ENCODE measurements at places on chromosomes 6 and 20. TPM values are rescaled to one million over a fixed set of nuclear protein-coding genes. Genes with fewer than 3 reads are reported as not detected.

GRCh38 chr6:12927746-12928145 is 211.2 kb downstream of the PHACTR1 start:
- no peak for DNase-seq

DNA sequence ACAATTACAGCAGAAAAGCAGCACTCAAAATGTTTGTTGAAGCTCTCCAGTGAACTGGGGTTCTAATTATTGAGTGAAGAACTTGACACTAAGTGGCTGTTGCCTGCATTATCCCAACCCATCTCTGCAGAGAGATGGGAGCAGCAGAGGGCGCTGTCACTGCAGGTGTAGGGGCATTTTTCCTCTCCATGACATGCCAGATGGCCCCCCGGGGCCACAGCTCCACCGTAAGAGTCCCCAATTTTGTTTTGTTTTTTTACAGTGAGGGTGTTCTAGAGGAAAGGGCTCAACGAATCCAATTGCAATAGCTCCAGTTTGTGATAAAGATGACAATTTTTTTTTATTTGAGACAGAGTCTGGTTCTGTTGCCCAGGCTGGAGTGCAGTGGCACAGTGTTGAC is 1.9 kb upstream of the FUCA2 start:
- DNase-seq, result no peak

DNA sequence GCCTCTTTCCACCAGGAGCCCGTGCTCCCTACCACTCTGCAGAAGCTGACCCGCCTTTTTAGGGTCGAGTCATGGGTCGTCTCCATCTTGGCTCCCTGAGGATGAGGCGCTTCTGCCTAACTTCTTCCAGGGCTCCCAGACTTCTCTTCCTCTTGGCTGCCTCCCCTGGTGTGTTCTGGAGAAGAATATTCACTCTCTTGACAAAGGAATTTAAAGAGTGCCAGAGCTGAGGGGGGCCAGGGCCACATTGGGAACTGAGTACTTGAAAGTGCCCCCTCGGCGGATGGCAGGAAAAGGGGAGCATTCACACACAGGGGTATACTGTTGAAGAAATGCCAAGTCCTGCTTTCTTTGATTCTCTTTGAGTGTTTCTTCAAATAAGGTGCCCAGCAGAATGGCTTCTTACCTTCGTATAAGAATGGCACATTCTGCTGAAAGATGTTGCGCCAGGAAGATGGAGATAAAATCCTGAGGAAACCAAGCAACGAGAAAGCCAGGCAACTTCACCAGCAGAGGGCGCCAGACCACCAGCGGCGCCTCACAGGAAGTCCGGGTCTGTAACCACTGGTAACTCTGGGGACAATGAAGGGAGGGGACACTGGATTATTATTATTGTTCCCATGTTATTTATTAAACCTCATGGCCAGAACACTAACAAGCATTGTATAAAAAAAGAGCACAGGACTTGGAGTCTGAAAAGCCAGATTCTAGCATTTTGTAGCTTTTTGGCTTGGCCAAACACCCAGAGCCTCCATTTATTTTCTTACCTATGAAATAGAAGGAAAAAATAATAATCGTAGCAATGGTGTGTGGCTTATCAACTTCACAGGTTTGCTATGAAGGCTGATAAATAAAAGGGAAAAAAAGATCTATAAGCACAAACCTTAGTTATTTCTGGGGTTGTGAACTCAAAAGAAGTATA is 176.7 kb downstream of the HACE1 start:
- no peak for DNase-seq

- DNase-seq, result peak; percentile 14
These were observed 123.8 kb downstream of the TAF4 start for GRCh38 chr20:61941721-61942405.

GRCh38 chr6:149154261-149154821 is 163.2 kb upstream of the TAB2 start:
- no peak for DNase-seq

DNA sequence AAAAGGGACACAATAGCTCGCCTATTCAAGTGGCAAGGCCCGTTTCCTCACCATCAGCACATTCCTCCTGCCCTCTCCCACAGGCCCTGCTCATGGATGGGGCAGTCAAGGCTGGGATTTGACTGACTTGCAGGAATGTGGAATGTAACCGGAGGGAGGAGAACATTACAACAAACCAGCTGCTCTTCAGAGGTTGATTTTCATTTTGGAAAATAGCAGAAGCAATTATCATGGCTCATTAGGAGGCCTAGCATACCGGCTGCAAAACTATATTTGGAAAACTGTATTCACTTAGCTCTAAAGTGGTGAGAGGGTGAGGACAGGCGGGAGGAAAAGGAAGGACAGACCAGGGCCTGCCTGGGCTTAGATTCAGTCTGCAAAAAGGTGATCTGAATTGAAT is 283.7 kb downstream of the CD83 start:
- no peak for DNase-seq

DNA sequence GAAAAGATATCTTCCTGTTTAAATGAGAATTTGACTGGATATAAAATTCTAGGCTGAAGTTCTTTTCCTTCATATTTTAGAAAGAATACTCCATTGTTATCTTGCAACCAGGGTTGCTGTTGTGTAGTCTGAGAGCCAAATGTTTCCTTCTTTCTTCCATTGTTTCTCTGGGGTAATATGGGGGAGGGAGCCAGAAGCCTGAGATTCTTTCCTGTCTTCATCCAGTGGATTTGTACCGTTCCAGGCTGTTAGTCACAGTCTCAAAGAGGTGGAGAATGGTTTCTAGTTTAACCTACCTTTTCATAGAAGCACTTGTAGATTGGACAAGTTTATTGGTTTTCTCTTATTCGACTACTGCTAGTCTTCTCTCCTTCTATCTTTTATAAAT is 6.1 kb upstream of the ULBP3 start:
- DNase-seq, result no peak

- no peak for DNase-seq
These were observed 22.7 kb upstream of the CTAGE9 start for GRCh38 chr6:131733376-131734016.

DNA sequence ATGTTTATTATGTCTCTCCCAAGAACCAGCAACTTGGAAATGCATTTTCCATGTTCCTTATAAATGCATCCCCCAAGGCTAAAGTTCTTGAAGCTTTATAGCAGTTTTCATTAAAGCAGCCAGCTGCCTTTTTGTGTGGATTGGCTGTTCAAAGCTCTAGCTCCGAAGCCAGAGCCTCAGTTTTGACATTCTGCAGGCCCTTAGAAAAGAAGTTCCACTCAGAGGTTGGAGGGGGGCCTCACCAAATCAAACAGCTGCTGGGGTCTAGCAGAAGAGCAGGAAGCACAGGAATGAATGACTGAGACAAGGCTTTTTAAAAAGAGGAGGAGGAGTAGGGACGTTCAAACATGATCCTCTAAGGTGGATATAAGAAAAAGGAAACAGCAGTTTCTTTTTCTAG is 4.2 kb upstream of the POU3F2 start:
- no peak for DNase-seq

- no peak for DNase-seq
These were observed 572.9 kb upstream of the NOX3 start for GRCh38 chr6:156028335-156029131.

- DNase-seq, result no peak
These were observed 29.4 kb downstream of the PSMG4 start for GRCh38 chr6:3287976-3288707.

DNA sequence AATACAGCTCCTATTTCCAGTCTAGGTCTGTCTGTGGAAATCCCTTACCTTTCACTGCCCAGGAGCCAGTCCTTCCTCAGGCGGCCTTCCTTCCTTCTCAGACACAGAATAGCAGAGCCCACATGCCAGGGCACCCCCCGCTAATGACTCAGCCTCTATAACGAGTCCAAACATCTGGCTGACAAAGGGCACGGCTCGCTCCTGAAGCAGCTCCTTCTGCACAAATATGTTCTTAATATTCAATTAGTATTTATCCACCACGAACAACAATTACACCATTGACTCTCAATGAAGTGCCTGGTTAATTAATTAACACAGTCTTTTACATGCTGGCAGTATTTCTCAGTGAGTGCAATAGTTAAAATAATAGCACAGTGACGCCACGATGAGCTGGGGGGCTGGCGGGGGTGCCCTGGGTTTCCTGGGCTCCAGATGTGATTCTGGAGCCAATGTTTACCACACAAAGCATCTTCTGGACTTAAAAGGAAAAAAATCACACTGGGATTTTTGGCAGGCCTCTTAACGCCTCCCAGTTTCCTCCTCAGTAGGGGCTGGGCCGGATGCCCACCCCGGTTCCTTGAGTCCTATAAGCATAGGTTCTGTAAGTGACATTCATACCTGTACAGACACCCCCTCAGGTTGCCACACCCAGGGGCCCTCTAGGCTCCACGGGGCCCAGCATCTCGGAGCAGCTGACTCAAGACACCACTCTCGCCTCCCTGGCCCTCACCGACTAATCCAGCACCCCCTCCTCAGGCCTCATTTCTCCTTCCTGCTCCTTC is 158.6 kb upstream of the MLN start:
- DNase-seq, result no peak

WFDC8 gene
- total RNA-seq, result not detected

SLCO4A1 gene
- total RNA-seq, result 4.4 TPM

LY6G6C gene
- not detected for total RNA-seq

All from ovary (tissue), 10 donors.